ENCODE measurements at places on chromosomes 2 and 18. TPM values are rescaled to one million over a fixed set of nuclear protein-coding genes. Genes with fewer than 3 reads are reported as not detected.

DNA sequence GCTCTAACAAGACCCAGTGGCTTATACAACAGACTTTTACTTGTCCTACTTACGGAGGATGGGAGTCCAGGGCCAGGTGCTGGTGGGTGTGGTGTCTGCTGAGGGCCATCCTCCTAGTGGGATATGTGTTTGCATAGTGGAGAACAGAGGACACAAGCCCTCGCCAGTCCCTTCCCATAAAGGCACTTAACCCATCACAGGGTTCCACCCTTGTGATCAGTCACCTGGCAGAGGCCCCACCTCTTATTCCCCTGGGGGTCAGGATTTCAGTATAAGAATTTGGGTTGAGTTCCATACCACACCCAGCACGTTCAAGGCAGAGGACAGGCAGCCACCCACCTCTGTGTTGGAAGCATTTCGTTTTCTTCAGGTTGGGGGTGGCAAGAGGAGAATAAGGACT lies 259.0 kb downstream of the AGAP1 start:
- DNase-seq = no peak

The CNDP1 gene
- not detected for total RNA-seq

DNA sequence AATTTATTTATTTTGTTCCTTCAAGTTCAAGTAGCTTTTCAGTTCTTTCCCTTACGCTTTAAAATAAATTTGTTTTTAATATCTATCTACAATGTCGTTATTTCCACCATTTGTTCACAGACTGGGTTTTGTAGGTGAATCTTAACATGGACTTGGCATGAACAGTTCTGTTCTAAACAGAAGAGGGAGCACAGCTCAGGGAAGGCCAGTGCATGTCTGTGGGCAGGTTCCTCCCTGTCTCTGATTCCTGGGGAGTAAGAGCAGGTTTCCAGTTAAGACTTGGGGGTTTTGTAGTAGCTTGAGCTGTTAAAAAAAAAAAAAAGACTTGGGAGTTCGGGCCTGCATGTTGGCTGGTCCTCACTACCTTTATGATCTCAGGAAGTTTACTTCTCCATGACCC lies 11.1 kb downstream of the TTL start:
- DNase-seq = peak; percentile 42

- DNase-seq = no peak
Measured at GRCh38 chr18:10195529-10195928, 258.9 kb upstream of the APCDD1 start.

- DNase-seq = peak; percentile 31
Measured at GRCh38 chr18:64929036-64929435, 780.1 kb upstream of the LINC00305 start.
